Right lung (tissue), 10 donors: ENCODE measurements at places on chromosomes 2 and 18. TPM values are rescaled to one million over a fixed set of nuclear protein-coding genes. Genes with fewer than 3 reads are reported as not detected.

DNA sequence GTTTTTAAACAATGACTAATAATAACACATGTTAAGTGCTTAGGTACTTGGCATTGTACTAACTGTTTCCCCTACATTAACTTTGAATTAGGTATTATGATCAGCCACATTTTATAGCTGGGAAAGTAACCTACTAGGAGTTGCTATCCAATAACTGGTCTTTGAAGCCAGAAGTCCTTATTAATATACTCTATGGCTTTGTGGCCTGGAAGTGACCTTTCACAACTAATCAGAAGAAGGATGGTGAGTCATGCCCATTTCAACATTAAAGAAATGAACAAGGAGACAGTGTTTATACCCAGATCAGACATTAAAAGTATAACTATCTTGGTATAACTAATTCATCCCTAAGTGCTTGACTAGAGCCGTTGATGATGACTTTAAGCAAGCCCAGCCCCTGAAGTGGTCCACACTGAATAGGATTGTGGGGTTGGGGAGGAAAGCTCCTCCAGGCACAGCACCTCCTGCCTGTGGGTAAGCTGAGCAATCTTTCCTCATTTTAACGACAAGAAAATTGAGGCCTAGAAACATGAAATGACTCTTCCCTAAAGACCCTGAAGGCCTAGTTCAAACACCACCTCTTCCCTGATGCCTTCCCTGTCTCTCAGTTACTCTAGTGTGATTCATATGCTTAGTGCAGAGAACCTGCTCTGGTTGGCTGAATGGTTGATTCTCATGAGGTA, 71.6 kb upstream of the RFX8 start:
- DNase-seq: no peak

GRCh38 chr2:17317439-17317976, 200.7 kb downstream of the RAD51AP2 start:
- peak; percentile 13 for DNase-seq

- DNase-seq: no peak
These were observed 34.4 kb upstream of the TRAPPC8 start for GRCh38 chr18:31977270-31977872.

- no peak for DNase-seq
These were observed 61.3 kb downstream of the GALNT1 start for GRCh38 chr18:35642802-35643201.

GRCh38 chr2:50865235-50865634, 166.7 kb downstream of the NRXN1 start:
- DNase-seq: no peak

MZT2A gene
- 40.8 TPM for polyA plus RNA-seq
